ENCODE measurements at places on chromosomes 2 and 18.

- DNase-seq, result no peak
Observed at GRCh38 chr2:18133310-18133709, 254.8 kb downstream of the KCNS3 start.

DNA sequence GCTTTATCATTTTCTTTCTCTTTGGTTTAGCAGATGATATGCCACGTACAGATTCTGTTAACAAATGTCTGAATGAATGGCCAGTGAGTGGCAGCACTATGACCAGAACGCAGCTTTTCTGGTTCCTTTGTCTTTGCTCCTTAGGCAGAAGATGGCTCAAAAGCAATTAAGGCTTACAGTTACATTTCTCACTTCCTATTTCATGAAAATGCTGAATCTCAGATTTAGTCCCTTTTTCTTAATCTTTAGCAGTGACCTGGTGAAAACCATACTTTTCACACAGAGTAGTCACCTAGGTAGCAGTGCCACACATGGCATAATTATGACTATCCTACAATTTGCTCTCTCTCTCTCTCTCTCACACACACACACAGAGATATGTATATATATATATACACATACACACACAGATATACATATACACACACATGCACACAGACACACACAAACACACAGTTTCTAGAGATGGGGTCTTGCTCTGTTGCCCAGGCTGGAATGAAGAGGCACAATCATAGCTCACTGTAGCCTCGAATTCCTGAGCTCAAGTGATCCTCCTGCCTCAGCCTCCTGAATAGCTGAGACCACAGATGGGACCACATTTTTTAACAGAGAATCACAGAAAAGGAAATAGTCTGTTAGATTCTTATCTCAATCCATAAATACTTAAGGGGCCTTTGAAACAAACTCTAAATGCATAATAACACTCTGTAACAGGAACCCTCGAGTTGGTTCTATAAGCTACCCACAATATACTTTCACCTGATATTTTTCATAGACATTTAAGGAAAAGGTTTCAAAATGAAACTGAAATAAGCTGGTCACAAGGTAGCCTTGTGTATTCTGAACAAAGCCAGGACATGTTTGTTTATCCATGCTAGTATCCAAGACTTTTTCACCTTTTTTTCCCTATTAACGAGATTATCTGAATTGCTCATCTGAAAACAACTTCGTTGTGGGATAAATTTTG is 11.6 kb downstream of the PDE6D start:
- no peak for DNase-seq

- DNase-seq, result no peak
Observed at GRCh38 chr2:128513116-128513960, 194.7 kb upstream of the HS6ST1 start.

DNA sequence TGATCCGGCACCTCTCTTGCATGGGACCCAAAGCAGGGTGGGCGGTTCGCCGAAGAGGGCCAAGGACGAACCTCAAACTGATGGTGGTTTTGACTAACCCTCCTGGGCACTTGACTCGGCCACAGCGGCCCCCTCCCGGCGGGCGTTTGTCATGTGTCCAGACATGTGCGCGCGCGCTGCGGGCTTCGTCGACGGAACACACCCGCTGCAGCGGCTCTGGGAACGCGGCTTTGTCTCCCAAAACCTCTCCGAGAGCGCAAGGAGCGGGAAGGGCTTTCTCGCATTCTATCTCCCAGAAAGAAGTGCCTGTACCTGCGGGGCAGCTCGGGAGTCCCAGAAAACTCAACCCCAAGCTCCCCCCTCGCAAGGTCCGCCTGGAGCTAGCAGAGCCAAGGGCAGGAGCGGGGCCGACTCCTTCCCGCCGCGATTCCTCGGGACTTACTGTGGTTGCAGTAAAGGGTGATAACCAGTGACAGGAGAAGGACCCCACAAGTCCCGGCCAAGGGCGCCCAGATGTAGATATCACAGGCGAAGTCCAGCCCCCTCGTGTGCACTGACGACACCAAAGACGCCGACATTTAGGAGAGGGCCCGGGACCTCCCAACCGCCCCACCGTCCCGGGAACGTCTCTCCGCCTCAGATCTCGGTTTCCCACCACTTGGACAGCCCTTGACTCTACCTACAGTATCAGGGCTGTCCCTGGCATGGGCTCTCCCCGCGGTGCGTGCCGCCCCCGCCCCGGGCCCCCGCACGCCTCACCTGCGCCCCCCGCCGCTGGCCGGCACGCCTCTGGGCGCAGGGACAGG is 1.6 kb downstream of the CD8A start:
- peak; percentile 41 for DNase-seq

DNA sequence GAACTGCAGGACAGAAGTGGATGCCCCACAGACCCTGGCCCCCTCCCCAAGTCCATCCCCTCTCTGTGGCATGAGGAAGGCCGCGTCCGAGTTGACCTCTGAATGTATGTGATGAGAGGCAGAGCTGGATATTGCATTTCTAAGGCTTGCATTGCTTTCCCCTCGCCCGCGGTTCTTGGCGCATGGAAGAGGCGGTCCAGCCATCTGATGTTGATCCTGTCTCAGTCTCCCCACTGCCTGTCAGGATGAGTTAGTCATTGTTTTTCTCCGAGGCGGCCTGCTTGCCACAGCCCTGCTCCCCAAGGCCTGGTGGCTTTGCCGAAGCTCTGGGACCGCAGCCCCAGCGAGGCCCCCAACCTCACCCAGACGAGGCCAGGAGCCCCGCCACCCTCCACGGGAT is 88.6 kb downstream of the SMAD7 start:
- no peak for DNase-seq

DNA sequence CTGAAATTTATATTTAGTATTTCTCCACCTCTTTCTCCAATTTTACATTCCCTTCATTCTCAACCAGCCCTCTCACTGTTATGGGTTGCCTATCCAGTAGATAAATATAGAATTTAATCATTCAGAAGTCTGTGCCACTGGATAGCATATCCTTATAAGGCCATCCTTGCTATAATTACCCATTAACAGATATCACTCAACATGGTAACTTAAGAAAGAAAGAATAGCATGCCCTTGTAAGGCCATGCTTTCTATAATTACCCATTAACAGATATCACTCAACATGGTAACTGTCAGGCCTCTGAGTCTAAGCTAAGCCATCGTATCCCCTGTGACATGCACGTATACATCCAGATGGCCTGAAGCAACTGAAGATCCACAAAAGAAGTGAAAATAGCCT is 1137.4 kb upstream of the FAM98A start:
- DNase-seq, result no peak

DNA sequence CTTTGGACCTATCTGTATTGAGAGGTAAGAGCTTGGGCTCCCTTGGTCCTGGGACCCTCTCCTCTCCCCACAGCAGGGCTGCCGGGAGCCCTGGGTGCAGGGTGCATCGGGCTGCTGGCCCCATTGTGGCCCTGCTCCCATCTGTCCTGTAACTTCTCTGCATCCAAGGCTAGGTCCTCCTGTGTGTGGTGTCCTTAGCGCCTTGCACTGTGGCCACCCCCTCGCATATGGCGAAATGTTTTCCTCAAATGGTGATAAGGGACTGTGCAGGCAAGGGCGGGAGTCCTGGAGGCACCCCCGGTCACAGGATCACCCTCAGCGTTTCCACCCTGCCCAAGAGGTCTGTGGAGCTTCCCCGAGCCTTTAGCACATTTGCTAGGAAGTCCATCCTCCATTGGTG is 208.2 kb downstream of the SH3RF3 start:
- DNase-seq, result no peak

DNA sequence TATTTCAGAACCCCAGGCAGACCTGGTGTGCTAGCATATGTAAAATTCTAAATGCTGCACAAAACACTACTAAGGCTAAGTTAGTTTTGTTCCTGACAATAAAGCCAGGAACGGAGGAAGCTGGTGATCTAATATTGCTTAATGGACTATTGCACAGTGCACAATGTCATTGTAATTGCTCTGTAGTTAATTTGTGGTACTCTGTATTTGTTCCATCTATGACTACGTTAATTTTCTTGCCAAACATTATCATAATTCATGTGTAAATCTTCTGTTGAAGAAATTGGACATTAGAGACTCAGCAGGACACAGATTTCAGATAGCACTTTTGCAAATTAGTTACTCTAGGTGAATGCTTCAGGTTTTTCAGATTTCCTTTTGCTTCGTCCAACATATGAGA is 232.3 kb downstream of the RIT2 start:
- DNase-seq, result no peak

GRCh38 chr18:13539843-13540476 is 186.4 kb downstream of the FAM210A start:
- no peak for DNase-seq

DNA sequence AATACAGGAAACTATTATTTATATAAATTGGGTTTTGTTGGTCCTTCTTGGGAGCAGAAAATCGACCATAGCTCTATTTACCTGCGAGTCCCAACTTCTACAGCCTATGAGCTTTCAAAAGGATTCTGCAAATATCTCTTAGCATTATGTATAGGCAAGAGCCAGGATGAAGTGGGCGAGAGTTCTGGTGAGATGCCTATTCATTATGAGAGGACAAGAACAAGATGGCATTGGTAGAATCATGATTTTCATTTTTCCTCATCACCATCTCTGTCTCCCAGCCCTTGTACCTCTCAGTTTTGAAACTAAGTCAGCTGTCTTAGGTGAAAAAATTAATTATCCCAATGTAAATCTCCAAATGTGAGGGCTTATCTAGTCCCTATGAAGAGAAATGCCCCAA is 25.0 kb downstream of the WIPF1 start:
- no peak for DNase-seq

GRCh38 chr2:5683471-5683870 is 8.7 kb upstream of the SOX11 start:
- DNase-seq, result no peak

- peak; percentile 57 for DNase-seq
Observed at GRCh38 chr2:227884511-227884947, 13.1 kb downstream of the DAW1 start.

GRCh38 chr2:107267086-107267485 is 381.1 kb upstream of the ST6GAL2 start:
- no peak for DNase-seq

- DNase-seq, result no peak
Observed at GRCh38 chr2:72744049-72744448, 81.8 kb downstream of the EXOC6B start.

- DNase-seq, result no peak
Observed at GRCh38 chr2:81436256-81436655, 1131.7 kb upstream of the LRRTM1 start.

DNA sequence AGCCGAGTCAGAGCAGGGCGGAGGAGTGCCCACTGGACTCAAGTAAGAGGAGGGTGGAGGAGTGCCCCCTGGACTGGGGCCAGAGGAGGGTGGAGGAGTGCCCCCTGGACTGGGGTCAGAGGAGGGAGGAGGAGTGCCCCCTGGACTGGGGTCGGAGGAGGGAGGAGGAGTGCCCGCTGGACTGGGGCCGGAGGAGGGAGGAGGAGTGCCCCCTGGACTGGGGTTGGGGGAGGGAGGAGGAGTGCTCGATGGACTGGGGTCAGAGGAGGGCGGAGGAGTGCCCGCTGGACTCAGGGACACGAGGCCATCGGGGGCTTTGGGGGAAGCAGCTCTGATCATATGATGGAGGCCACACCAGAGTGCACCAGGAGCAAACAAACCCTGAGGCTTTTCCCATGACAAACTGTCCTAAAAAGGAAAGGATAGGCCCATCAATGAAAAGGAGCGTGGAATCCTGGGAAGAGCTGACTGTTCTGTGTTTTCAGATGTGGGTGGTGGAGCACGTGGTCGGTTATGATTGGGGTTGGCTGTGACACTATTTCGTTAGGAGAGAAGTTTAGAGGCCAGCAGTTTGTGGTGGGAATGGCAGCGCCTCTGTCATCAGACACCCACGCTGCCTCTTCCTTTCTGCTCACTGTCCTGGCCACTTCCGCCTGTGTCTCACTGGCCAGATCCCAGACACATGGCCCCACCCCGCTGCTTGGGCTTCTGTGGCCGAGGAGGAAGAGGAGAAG is 24.5 kb upstream of the HPCAL1 start:
- DNase-seq, result peak; percentile 28

All from CD4-positive, alpha-beta T cell treated with Interleukin-12 subunit alpha and Interleukin-12 subunit beta, for 1 hour (primary cell).